ENCODE measurements at places on chromosomes 4 and X. TPM values are rescaled to one million over a fixed set of nuclear protein-coding genes. Genes with fewer than 3 reads are reported as not detected.
A peak's percentile ranks its signal among the peaks of the same experiment; 100 is the strongest.

DNA sequence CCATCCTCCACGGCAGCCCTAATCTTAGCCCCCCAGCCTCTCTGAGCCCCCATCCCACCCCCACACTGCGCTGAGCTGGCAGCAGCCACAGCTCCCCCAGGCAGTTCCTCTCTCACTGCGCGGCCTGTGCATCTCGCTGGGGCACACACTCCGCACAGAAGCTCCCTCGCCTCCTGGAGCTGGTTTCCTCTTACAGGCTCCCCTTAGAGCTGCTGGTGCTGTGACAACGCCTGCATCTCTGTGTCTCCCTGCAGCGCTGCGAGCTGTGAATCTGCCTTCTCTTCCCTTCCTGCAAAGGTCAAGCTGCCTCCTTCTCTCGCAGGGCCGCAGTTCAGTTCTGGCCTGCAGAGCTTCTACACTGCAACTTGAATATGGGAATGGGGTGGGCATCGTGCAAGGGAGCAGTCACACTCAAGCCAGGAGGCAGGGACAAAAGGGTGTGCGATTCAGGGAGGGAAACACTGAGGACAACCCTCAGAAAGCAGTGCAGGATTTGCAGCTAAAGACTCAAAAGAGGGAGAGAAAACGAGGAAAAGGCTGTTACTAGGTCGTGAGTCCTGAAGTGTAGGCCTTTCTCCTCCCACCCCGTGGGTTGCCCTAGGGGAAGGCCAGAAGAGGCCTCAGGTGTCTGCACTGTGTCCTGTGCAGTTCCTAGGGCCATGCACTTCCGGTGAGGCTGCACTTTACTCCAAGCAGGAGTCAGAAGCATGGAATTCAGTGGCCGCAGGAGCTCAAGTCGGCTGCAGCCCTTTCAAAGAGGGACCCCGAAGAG is 87.0 kb downstream of the BCOR start:
- no peak for DNase-seq

DNA sequence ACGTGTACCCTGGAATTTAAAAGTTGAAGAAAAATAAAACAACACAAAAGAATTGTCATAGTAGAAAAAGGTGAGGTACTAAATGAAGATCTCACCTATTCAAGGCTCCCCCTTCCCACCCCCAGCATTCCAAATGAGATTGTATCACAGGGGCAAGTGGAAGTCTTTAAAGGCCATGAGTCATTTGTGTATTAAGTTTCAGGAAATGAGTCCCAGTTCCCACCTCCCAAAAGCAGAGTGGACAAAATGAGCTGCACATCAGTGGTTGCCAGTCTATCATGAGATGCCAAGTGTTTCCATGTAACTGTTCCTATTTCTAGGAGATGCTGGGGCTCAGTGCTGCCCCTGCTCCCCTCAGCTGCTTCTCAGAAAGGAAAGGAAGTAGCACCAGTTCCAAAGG is 20.1 kb downstream of the ARHGEF9 start:
- DNase-seq = peak; percentile 56

GRCh38 chr4:125111323-125111722 is 203.4 kb upstream of the FAT4 start:
- no peak for DNase-seq

Gene FGFBP2
- 0.20 TPM for total RNA-seq
